ENCODE measurements at places on chromosomes 6 and 20. TPM values are rescaled to one million over a fixed set of nuclear protein-coding genes. Genes with fewer than 3 reads are reported as not detected.

Gene PRSS35
- 24.5 TPM for total RNA-seq

DNA sequence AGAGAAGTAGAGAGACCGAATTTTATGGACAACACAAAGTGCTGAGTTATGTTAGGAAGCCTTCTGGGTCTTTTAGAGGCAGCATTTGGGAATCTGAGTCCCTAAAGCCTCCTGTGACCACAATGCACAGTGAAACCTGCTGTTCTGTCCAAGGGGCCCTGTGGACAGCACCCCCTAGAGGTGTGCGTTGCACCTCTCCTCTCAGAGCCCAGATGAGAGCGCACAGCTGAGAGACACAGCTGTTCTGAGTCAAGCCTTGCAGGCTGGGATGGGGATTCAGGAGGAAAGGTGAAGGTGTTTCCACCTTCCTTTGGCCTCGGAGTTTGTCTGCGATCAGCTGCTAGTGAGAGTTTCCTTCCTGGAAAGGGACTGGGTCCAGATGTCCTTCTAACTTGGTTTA lies 13.0 kb downstream of the PCK1 start:
- H3K4me3 ChIP-seq: no peak overlapping the region
- DNase-seq: no peak
- peaks cover 8% of the 10 kb centered on the region for H3K4me1 ChIP-seq
- H3K27me3 ChIP-seq: peaks cover 26% of the 10 kb centered on the region
- H3K36me3 ChIP-seq: no peaks in the 10 kb centered on the region

Gene OR12D3
- total RNA-seq: not detected

Gene HS3ST5
- total RNA-seq: not detected

DNA sequence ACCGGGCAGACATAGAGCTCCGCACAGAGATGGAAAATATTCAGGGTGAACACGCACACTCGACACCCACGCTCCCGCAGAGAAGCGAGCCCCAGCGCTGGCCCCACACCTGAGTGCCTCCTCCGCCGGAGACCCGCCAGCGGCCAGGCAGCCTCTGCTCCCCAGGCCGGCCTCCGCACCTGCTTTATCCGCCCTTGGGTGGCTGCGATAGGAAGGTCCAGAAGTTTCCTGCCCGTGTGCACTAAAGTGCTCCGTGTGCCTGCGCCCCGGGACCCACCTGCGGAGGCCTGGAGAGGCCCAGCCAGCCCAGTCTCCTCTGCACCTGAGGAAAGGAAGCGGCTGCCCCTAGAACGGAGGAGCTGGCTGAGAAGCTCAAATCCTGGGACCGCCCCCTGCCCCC lies 10.8 kb upstream of the FOXC1 start:
- peaks cover 2% of the 10 kb centered on the region for H3K27me3 ChIP-seq
- peaks cover 17% of the 10 kb centered on the region for H3K4me1 ChIP-seq
- H3K4me3 ChIP-seq: no peak overlapping the region
- no peak overlapping the region for H3K27ac ChIP-seq

DNA sequence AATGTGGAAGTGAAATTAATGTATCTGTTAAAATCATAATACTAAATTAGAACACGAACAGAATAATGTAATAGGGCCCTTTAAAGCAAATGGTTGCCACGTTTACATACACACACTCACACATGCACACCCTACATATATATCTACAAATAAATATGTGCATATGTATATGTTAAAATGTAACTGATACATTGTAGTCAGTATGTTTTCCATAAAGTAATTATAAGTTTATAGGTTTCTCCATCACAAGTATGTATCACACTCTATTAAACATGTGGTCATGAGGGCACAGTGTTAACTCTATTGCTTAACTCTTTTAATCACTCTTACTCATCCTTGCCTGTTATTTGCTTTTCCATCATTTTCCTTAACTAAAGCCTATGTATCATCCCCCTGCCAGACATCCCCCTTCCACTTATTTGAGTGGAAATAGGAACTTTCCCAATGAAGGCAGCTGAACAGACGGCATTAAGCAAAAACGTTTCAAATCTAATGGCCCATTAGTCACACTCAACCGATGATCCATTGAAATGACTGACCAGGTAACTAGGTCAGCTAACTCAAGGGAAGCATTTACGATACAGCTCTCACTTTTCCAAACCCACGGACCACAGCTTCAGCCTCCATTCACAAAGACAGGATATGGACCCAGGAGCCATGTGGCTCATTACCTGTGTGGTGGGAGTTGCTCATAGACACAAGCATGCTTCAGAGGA lies 89.3 kb downstream of the HAO1 start:
- H3K4me3 ChIP-seq: no peak overlapping the region
- H3K27me3 ChIP-seq: peaks cover 24% of the 10 kb centered on the region
- H3K4me1 ChIP-seq: no peaks in the 10 kb centered on the region
- DNase-seq: no peak

Gene PCMT1
- 75.8 TPM for total RNA-seq

Gene RAET1G
- 0.55 TPM for total RNA-seq

Gene CDSN
- total RNA-seq: not detected

- H3K27ac ChIP-seq: no peak overlapping the region
- no peak for DNase-seq
- H3K36me3 ChIP-seq: peaks cover 4% of the 10 kb centered on the region
- H3K4me1 ChIP-seq: peaks cover 25% of the 10 kb centered on the region
- H3K27me3 ChIP-seq: no peaks in the 10 kb centered on the region
These were observed 312.7 kb upstream of the SGK1 start for GRCh38 chr6:134630508-134631121.

DNA sequence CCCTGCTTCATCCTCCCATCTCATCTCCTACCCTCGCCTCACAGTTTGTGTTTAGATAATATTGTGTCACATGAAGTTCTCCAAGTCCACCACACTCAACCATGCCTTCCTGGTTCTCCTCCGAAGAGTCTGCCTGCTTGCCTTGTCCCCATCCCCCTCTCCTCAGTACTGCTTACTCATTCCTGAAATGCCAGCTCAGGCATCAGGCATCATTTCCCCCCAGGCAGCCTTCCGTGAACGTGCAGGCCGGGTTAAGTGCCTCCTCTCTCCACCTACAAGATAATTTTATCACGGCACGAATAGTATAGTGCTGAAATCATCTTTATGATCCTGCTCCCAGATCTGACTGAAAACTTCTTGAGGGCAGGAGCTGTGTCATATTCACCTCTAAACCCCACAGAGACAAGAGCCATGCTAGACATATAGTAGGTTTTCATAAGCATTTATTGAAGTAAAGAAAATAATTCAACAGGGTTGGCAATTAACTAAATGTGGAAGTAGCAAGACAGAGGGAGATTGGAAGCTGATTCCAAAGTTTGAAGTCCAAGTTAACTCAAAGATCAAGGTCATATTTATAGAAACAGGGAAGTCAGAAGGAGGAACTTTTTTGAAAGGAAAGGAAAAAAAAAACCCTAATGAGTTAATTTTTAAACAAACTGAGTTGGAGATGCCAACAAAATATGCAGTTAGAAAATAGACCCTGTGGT lies 48.7 kb upstream of the BMP2 start:
- peak overlapping the region; percentile 51 for H3K27ac ChIP-seq
- no peaks in the 10 kb centered on the region for H3K36me3 ChIP-seq
- H3K27me3 ChIP-seq: no peaks in the 10 kb centered on the region
- H3K4me3 ChIP-seq: no peak overlapping the region
- DNase-seq: no peak

Gene IRAK1BP1
- 2.9 TPM for total RNA-seq

DNA sequence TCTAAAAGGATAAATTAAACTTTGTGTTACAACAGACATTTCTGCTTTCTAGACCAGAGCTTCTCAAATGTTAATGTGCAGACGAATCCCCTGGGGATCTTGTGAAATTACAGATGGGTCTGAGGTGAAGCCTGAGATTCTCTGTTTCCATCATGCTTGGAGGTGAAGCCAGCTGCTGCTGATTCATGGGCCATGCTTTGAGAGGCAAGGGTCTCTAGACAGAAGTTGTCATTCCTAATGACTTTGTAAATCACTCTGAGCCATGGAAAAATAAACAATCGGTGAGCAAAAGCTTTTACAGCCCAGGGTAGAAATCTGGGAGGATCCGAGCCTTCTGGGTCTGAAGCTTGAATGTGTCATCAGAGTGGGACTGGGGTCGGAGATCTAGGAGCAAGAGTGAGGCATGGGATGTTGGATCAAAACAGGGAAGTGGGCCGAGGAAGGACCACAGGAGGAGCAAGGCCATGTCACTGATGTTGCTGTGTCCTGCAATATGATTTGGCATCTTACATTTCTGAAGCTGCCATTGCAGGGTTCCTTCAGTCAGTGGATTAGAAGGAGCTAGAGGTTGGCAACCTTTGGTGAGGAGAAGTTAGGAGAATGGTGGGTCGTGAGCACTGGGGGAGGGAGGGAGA lies 77.3 kb downstream of the TRMT11 start:
- no peaks in the 10 kb centered on the region for H3K27me3 ChIP-seq
- DNase-seq: no peak
- peak overlapping the region; percentile 56 for H3K27ac ChIP-seq
- H3K36me3 ChIP-seq: peaks cover 22% of the 10 kb centered on the region
- H3K4me1 ChIP-seq: peaks cover 14% of the 10 kb centered on the region
